ENCODE measurements at places on chromosomes 1 and 21.
A peak's percentile ranks its signal among the peaks of the same experiment; 100 is the strongest.

- no peak for DNase-seq
Observed at GRCh38 chr1:64263856-64264255, 60.4 kb downstream of the UBE2U start.

- DNase-seq = no peak
Observed at GRCh38 chr1:84462118-84462517, 16.9 kb upstream of the RPF1 start.

DNA sequence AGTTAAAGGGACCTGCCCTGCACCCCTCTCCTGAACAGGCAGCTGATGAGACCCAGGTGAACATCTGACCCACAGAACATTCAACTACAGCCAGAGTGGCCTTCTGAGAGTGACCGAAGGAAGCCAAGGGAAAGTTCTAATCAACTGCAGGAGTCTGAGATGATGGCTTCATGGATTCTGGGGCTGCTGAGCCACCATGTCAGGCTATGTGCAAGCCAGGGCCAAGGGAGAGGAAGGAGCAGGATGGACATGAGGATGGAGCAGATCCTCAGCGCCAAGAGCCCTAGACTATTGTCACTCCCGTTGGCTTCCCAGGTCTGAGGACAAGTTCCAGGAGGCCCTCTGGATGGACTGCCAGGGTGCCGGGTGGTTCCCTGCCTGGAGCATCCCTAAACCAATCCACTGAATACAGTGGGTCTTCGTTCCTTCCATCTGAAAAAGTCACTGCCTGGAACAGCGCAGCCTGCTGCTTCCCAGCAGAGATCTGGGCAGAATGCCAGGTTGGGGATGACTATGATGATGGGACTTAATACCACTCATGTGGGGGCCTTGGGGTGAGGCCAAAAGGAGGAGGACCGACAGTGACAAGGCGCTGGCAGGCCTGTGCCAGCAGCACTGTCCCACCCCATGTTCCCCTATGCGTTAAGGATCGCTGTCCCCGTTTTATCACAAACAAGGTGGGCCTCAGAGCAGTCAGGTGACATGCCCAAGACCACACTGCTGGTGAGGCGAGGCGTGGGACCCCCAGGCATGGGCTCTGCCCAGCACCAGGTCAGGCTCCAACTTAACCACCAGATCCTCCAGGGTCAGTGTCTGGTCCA, 19.8 kb downstream of the SPOCD1 start:
- DNase-seq = peak; percentile 60

DNA sequence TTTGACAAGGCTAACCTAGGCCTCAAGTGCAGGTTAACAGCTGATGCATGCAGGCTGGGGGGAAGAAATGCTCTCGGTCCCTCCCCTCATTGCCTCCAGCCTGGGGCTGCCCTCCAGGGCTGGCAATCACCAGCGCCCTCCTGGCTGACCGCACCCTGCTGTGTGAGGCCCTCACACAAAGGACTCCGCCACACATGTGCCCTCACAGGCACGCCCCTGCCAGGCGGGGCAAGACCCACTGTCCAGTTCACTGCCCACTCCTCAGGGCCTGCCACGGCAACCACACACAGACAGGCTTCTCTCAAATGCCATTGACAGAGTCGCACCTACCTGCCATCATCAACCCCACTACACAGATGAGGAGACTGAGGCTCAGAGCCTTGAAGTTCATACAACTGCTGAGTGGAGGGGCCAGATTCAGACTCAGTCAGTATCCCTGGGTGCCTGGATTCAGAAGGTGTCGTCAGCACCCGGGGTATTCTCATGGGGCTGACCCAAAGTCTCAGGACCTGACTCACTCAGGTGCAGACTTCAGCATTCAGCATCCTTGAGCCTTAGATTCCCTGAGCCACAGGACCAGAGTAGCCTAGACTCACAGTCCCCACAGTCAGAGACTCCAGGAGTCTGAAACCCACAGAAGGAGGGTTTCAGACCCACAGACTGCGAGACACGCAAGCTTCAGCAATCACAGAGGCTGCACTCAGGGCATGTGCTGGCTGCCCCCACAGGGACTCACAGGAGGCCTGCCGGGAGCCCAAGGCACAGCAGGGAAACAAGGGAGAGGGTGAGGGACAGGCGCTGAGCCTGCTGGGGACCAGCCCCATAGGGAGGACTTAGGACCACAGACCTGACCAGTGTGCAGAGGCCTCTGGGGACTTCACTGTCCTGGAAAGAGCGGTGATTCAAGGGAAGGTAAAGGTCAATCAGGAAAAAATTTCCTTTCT, 458.0 kb downstream of the MATN1 start:
- DNase-seq = no peak

DNA sequence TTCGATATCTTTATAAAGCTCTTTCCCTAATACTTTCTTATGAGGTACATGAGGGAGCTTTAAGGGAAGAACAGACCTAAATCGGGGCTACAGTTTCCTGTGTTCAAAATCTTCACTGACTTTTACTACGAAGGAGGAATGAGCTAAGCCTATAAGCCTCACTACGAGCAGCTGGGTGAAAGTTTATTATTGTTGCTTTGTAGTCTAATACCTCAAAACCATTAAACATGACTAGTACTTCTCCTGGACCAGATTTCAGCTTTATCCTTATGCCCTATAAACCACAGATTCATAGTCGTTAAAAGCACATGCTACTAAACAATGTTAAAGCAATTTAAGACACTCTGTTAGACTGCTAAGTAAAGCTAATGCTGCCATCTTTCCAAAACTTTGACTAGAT, 30.2 kb downstream of the NDC1 start:
- DNase-seq = no peak

DNA sequence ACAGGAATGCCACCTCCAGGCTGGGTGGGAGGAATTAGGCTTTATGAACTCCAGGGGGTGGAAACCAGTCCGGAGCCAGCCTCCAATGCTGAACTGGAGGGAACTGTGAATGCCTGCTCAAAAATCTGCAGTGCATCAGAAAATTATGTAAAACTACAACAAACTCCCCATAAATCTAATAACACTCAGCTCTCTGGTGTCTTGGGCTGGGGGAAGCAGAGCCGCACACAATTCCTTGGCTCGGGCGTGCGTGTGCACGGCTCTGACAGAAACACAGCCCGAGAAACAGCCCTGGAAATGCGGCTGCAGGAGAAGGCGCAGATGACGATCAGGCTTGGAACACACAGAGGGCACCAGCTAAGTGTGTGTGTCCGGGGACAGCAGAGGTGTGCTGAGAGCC, 127.6 kb upstream of the VAMP3 start:
- DNase-seq = no peak

DNA sequence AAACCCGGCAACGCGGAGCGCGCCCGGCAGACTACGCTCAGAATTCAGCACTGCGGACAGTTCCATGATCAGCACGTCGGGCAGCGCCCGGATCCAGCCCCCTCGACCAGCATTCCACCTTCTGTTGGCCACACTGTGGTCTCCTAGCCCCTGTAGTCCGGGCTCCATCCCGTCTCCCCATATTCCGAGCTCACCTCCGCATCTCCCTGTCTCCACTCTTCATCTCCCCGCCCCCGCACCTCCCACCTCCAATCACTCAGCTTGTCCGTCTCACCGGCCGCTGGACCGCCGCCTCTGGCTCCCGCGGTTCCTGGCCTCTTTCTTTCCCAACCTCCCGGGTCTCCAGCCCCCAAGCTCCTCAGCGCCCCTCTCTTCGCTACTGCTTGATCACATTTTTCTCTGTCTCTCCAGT, 500 bp downstream of the EPHA10 start:
- DNase-seq = peak; percentile 37

DNA sequence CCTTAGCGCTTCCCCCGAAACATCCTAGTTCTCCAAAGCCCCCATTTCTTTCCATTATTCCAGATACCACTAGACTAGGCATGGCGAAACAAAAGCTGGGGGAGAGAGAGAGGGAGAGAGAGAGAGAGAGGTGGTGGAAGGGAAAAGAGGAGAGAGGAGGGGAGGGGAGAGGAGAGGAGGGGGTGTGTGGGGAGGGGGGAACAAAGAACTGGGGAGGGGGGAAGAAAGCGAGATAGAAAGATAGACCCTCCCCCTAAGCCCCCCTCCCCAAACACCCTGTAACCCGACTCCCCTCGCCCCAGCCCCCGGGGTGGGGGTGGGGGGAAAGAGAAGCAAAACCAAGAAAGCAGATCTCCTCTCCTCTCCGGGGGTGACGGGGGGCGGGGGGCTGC, 352 bp downstream of the MEX3A start:
- peak; percentile 60 for DNase-seq

GRCh38 chr1:64898107-64898861, 68.1 kb downstream of the JAK1 start:
- DNase-seq = no peak

- no peak for DNase-seq
Observed at GRCh38 chr1:5727191-5727590, 265.0 kb downstream of the NPHP4 start.

GRCh38 chr1:6743189-6744101, 41.8 kb upstream of the CAMTA1 start:
- DNase-seq = no peak

GRCh38 chr21:31203431-31204054, 140.5 kb downstream of the TIAM1 start:
- DNase-seq = no peak

- no peak for DNase-seq
Observed at GRCh38 chr1:115624859-115625258, 16.9 kb upstream of the VANGL1 start.

- DNase-seq = peak; percentile 66
Observed at GRCh38 chr1:235329139-235329902, 951 bp downstream of the GGPS1 start.

DNA sequence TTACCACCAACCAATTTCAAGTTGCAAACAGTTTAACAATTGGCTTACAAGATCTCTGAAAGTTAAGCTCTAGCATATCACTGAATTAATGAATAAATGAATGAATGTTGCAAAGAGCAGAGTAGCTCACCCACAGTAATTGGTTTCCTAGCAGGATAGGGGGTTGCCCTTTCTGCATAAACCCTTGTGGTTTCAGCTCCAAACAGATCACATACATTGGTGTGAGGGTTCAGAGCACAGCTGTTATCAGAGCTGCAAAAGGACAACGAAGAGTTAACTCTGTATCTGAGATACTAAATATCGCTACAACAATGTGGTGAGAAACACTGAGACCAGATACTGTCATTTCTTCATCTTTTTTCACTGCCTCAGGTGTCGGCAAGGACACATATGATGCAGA, 46.6 kb downstream of the NTNG1 start:
- DNase-seq = no peak

DNA sequence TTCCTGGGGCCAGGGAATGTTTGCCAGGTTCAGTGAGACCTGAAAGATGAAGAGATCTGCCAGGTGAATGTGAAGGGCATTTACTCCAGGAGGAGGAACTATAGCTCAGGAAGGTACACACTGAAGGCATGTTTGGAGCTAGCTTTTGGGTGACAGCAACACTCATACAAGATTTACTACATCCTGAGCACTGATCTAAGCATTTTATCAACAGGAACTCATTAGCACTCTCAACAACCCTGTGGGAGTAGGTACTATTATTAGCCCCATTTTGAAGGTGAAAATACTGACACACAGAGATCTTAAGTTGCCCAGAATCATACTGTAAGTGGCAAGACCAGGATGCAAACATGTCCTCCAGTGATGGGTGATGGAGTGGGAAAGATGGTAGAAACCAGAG, 6.7 kb downstream of the GADD45A start:
- no peak for DNase-seq

GRCh38 chr1:102942324-102942723, 166.0 kb downstream of the COL11A1 start:
- DNase-seq = no peak

DNA sequence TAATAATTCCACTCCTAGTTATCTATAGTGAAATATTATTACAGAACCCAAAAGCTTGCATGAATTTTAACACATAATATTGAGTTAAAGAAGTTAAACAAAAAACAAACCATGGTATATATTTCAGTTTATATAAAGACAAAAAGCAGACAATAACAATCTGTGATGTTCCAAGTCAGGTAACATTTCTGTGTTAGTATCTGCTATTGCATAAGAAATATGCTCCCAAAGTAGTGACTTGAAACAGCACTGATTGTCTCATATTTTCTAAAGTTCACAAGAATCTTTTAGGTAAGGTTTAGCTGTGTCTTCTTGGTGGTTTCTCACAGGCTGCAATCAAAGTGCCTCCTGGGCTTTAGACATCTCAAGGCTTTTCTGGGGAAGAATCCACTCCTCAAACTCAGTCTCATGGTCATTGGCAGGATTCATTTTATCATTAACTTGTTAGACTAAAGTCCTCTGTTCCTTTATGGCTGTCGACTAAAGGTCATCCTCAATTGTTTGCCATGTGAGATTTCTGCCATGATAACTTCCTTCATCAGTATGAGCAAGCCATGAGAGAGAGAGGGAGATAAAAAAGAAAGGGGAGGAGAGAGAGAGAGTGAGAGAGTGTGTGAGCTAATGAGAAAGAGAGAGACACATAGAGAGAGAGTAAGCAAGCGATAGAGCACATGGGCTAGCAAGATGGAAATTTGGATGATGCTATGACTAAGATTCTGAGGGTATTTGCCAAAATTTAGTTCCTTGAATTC, 19.9 kb downstream of the GBP1 start:
- DNase-seq = no peak

- no peak for DNase-seq
Observed at GRCh38 chr1:56336982-56337381, 242.4 kb downstream of the PLPP3 start.

- no peak for DNase-seq
Observed at GRCh38 chr1:226202246-226202645, 15.7 kb upstream of the ACBD3 start.

GRCh38 chr1:20476265-20477038, 9.6 kb downstream of the CAMK2N1 start:
- DNase-seq = no peak

DNA sequence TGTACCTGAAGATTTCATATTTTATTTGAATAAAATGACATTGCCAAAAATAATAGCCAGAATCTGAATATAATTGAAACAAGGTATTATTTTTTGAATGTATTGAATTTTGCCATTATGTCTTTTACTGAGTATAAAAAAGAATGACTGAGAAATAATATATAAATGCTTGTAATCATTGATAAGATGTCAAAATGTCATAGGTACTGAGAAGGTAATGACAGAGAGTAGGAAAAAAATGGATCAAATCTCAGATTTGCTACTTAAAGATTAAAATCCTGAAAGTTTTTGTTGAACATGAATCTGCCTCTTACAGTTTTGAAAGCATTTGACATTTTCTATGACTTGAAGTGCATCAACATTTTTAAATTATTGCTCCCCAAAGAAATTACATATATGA, 1069.9 kb upstream of the ADGRL4 start:
- DNase-seq = no peak

DNA sequence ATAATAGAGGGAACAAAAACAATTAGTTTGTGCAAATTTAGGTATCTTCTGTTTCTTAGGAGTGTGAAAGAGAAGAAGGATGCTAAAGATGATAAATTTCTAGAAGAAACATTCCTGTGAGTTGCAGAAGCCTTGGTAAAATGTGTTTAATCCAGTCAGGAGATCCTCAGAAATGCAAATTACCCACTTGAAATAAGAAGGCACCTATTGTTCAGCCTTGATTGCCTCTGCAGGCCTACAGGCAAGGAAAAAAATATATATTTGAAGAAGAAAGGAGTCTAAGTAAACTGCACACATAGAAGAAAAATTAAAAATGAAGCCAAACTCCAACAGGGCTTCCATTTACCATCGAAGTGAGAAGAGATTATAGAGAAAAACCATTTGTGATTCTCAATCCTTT, 51.0 kb upstream of the LHX8 start:
- DNase-seq = no peak

GRCh38 chr1:77316006-77316405, 34.2 kb downstream of the AK5 start:
- DNase-seq = no peak

Measured in NCI-H1092 treated with DMSO at 0.1 percent for 48 hours (cell line).